Activated CD8-positive, alpha-beta memory T cell treated with anti-CD3 and anti-CD28 coated beads for 1 hour (primary cell): ENCODE measurements at places on chromosomes 3 and 15.

DNA sequence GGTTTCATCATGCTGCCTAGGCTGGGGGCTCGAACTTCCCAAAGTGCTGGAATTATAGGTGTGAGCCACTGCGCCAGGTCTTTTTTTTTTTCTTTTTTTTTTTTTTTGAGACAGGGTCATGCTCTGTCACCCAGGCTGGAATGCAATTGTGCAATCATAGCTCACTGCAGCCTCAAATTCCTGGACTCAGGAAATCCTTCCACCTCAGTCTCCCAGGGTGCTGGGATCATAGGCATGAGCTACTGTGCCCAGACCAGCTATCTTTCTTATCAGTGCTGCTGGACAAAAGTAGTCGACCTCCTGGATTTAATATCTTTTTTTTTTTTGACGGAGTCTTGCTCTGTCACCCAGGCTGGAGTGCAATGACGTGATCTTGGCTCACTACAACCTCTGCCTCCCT is 60.8 kb downstream of the TFDP2 start:
- DNase-seq: no peak

GRCh38 chr15:90219421-90220141 is 14.2 kb downstream of the CIB1 start:
- peak; percentile 51 for DNase-seq

DNA sequence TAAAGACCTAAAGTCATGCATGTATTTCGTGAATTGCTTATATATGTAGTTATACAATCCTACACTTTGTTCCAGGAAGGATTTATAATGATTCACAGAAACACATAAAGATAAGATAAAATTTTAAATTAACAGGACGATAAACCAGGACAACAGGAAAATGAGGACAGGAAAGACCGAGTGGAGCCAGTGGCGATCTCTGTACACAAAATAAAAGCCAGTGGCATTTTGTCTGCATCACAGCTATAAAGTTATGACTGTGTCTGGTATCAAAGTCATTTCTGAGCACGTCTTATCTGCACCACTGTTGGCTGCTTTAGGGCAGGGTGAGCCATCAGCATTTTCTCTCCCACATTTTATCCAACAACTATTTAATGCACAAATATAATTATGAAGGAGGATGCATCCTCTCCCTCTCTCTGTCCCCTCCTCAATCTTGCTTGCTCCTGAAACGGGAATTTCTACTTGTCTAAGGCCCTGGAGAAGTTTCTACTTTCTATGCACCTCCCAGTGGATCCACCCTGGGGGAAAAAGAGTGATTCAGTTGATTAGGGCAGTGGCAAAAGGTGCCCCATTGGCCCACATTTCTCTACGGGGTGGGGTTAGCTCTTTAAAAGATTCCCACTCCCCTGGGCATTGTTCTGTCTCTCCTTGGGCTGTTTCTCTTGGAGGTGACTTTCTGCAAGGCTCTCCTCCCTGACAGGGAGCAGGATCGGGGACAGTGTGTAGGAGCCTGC is 159.4 kb upstream of the UBE2E1 start:
- DNase-seq: no peak

DNA sequence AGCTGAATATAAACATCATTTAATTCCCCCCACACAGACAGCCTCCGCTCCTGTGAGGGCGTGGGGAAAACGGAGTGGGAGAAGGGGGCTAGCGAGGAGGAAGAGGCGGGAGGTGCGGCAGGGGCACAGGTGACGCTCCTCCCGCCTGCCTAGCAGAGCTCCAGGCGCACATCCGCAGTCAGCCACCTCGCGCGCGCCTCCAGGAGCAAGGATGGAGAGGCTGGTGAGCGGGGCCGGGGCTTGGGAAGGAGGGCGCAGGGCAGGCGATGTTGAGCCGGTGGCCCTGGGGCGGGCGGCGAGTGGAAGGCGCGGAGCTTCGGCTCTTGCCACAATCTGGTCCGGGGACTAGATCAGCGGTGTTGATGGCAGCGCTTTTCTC is at the start of gene CD200:
Gene CD200, plus strand, starts transcription at position 155 of the 379 bp plus-strand sequence. Its CDS starts 57 bp downstream, at position 212.
- DNase-seq: no peak

DNA sequence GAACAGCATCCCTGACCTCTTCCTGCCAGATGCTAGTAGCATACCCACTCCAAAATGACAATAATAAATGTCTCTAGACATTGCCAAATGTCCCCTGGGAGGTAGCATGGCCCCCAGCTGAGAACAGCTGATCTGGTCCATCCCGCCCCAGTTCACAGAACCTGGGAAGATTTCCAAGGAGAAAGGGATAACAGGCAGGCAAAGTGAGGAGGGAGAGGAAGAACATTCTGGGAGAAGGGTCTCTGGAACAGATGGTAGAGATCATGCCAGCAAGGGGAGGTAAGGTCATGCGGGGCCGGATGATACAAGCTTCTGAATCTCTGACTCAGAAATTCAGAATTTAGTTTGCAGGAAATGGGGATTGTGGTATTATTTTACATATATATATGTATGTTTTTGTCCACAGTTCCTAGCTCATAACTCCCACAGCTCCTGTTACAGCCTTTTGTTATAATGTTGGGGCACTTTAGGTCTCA is 192.7 kb downstream of the SUCLG2 start:
- DNase-seq: no peak
